ENCODE measurements at places on chromosomes 3 and 15.

DNA sequence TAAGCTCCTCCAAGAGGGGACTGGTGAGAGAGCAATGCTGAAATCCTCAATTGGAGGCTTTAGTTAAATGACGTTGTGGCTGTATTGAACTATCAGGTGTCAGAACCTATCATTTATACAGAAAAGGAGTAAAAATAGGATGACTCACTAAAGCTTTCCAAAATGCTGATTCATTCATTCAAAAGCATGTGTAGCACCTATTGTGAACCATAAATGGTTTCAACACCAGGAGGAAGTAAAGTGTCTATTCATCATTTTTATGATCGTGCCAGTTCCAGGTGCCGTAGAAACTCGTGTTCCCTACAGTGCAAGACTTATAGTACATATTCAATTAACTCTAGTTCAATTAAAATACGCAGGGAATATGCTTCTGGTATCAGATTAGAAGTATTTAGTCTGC lies 66.5 kb upstream of the ARRDC4 start:
- DNase-seq: no peak

DNA sequence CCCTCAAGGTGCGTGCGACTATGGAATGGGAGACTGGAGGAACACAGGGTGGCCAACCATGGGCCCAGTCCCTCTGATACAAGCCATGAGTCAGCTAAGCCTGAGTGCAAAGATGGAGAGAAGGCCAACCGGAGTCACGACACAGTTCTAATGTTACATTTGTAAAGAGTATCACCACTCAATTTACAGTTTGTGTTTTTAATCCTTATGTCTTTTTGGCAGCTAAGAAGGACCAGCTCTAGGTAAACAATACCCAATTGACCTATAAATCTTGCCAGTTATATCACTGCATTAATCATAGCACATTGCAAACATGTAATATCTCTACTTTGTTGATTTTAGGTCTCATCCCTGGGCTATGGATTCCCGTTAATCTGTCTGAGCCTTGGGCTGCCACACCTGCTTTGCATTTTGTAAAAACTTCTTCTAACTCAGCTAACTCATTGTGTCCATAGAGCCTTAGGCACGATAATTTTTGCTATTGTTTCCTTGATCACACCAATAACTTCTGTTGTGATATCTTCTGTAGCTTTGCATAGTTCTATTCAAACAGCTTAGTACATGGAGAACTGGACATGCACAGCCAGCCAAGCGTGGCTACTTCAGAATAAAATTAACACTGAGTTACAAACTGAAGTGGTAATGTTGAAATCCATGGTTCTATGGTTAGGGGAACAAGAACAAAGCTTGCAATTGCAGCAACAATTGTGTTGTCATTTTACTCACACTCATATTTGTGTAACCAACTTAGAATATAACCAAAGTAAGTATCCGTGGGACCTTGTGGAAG lies 50.3 kb downstream of the LSM3 start:
- no peak for DNase-seq

DNA sequence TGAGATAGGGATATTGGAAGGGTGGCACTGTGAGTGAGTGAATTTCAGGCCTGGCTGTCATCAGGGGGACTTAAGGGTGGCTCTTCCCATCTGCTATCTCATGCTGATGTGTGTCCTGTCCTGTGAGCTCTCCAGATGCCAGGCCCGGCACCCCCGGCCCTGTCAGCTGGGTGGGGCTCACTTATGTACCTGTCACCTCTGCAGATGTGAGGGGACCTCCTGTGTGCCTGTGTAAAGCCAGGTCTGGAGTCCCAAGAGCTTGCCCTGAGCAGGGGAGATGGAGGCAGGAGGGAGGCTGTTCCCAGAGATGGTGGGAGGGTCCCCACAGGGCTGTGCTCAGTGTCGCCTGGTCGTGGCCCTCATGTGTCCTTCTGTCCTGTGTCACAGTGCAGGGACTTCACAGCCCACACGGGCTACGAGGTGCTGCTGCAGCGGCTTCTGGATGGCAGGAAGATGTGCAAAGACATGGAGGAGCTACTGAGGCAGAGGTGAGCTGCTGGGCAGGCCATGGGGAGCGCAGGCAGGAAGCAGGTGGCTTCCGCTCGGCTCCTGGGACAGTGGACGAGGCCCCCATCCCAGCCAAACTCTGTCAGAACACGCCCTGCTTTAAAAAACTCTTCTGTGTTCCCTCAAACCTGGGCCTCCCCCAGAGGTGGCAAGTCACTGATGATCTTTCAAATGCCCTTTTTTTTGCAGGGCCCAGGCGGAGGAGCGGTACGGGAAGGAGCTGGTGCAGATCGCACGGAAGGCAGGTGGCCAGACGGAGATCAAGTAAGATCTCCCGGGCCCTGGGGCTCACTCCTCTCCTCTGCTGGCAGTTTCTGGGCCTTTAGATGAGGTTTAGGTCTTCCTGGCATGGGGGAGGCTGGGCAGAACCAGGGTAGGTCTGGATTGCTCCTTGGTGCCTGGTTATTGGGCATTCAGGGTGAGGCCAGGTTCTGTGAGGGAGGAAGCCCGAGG lies 23.1 kb downstream of the PSTPIP1 start:
- DNase-seq: no peak

GRCh38 chr3:36633060-36633459 lies 131.3 kb downstream of the DCLK3 start:
- DNase-seq: no peak

- no peak for DNase-seq
These were observed 646.2 kb downstream of the NTRK3 start for GRCh38 chr15:87610366-87610765.

Data from HL-60 (cell line).